Osteoblast (primary cell): ENCODE measurements at places on chromosomes 1 and 21. TPM values are rescaled to one million over a fixed set of nuclear protein-coding genes. Genes with fewer than 3 reads are reported as not detected.
A peak's percentile ranks its signal among the peaks of the same experiment; 100 is the strongest.

DNA sequence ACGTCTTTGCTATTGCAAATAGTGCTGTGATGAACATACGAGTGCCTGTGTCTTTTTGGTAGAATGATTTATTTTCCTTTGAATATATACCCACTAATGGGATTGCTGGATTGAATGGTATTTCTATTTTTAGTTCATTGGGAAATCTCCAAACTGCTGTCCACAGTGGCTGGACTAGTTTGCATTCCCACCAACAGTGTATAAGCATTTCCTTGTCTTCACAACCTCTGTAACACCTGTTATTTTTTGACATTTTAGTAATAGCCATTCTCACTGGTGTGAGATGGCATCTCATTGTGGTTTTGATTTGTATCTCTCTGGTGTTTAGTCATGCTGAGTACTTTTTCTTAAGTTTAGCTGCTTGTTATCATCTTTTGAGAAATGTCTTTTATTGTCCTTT, 215.0 kb downstream of the FMN2 start:
- no peak for DNase-seq

DNA sequence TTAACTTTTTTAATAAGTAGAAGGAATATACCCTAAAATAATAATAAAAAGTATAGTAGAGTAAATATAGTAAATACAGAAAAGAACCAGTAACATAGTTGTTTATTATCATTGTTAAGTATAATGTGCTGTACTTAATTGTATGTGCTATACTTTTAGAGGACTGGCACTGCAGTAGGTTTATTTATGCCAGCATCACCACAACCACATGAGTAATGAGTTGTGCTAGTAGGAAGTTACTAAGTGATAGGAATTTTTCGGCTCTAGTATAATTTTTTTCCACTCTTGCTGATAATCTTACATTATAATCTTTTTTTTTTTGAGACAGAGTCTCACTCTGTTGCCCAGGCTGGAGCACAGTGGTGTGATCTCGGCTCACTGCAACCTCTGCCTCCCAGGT, 71.6 kb downstream of the IVNS1ABP start:
- no peak for DNase-seq

Gene SPRR1B
- not detected in 2 replicates for total RNA-seq

DNA sequence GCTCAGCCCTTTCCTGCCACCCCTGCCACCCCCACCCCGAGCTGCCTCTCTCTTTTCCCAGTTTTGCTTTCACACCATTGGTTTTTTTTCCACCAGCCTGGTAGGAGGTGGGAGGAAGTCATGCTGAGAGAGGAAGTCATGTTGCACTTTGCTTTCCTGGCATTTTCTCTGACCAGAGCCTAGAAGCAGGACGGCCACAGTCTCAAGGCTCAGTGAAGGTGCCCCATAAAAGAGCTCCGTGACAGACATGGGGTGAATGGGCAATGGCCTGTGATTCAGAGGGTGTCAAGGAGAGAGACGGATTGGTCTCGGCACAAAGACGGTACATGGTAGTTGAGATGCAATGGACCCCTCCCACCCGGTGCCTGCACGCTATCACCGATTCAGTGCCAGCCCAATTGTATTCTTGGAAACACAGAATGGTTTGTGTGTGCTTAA, 42.1 kb upstream of the DMRTB1 start:
- DNase-seq = no peak

Gene GFI1
- total RNA-seq = under 0.01 TPM in 1 of 2 replicates, not detected in the other

DNA sequence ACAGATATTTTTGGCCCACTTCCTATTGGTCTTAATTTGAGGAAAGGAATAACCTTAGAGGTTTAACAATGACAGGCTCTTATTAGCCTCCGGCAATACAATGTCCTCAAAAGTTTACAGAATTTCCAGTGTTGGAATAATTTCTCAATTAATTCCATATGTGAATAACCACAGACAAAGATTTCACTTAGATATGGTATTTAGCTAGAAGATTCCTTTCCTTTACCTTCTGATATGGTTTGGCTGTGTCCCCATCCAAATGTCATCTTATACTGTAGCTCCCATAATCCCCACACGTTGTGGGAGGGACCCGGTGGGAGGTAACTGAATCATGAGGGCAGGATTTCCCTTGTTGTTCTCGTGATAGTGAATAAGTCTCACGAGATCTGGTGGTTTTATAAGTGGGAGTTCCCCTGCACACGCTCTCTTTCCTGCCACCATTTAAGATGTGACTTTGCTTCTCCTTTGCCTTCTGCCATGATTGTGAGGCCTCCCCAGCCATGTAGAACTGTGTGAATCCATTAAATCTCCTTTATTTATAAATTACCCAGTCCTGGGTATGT, 54.9 kb upstream of the RGS7 start:
- DNase-seq = no peak

GRCh38 chr1:113786069-113786468, 26.2 kb downstream of the RSBN1 start:
- no peak for DNase-seq

GRCh38 chr21:26555540-26556146, 17.4 kb downstream of the CYYR1 start:
- no peak for DNase-seq

DNA sequence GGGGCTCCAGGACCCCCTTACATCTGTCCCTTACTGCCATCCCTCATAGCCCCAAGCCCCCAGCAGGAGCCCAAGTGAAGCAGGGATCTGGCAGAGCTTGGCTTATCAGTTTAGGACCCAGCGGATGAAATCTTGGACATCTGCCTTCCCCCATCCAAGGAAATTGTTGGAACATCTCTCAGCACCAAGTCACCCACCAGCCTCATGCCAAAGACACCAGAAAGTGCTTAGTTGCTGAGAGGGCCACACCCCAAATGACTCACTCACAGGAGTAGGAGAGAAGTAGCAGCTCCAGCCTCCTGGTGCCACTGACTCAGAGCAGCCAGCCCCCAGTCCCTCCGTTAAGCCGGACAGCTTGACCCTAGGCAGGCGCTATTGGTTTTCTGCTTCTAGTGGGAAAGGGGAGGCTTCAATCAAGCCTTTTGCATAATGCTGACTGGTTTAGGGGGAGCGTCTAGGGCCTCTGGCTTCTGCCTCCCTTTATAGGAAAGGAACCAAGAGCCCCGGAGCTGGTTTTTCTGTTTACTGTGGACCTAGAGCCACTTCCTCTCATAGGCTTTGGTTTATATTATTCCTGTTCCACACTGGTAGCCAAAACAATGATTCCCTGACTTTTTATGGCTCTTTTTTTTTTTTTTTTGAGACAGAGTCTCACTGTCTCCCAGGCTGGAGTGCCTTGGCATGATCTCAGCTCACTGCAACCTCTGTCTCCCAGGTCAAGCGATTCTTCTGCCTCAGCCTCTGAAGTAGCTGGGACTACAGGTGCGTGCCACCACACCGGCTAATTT, 114.2 kb upstream of the IPO9 start:
- peak; percentile 97 for DNase-seq

Gene CA14
- not detected in 2 replicates for total RNA-seq

DNA sequence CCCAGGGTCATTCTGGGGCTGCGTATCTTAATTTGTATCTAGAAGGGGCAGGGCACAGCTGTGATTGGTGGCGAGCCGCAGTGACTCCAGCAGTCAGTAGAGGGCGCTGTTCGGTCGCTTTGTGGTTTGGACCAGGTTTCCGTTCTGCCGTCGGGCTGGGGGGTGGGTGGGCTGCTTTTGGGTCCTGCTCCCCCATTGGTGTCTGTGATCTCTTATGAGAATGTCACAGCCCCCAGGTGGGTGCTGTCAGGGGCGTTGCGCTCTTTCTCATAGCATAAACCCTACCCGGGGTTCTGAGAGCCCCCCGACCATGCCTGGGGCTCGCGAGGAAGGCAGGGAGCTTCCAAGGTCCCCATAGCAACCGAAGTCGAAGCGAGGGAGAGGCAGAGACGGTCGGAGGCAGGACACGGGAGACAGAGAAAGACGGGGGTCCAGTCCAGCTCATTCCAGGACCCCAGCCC, 5.4 kb downstream of the TFF3 start:
- DNase-seq = peak; percentile 91
